ENCODE measurements at places on chromosomes 2 and 18.
A peak's percentile ranks its signal among the peaks of the same experiment; 100 is the strongest.

DNA sequence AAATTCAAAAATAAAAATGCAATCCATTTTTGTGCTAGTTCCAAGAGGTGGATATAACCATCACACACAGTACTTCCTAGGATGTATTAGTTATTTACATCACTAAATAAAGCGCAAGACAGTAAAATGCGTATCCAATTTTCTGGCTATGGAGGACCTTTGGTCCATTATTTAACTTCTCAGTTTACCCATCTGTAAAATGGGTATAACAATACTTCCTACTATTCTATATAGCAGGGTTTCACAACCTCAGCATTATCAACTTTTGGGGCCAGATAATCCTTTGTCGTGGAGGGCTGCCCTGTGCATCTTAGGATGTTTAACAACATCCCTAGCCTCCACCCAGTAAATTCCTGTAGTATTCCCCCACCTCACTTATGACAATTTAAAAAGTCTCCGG, 275.1 kb upstream of the PKDCC start:
- no peak for DNase-seq

DNA sequence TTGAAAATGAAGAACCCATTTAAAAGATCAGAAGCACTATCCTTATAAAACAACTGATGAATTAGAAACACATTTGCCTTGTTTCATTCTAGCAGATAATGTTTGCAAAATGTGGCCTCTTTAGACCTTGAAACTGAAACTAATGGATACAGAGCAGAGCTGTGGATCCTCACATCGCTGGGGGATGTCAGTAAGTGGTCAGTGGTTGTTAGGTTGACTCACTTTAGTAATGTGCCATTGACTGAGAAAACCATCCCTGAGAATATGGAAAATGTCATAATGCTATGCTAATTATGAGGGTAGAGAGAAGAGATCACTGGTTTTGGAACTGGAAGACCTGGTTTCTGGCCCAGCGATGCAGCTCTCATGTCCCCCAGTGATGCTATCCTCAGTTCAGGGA, 176.7 kb downstream of the MYO1B start:
- DNase-seq, result no peak

- no peak for DNase-seq
These were observed 59.9 kb upstream of the PEX13 start for GRCh38 chr2:60957643-60958042.

- DNase-seq, result no peak
These were observed 97.6 kb downstream of the EPB41L5 start for GRCh38 chr2:120110507-120110906.

GRCh38 chr2:17133052-17133671, 385.1 kb downstream of the RAD51AP2 start:
- no peak for DNase-seq

DNA sequence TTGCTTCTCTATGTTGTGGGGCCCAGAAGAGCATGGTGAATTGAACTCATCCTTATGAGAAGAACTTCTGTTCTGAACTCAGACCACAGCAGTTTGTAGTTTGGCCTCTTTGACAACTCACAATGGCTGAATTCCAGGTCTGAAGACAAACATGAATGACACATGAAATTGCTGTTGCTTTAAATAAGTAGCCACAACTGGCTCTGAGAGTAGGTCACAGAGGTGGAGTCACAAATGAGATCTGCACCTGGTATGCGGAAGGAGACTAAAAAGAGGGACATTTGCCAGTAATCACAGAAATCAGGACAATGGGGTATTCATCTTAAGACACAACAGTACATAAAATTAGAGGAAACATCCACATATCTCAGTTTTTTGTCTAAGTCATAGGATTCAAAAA, 290.3 kb upstream of the MMADHC start:
- no peak for DNase-seq

DNA sequence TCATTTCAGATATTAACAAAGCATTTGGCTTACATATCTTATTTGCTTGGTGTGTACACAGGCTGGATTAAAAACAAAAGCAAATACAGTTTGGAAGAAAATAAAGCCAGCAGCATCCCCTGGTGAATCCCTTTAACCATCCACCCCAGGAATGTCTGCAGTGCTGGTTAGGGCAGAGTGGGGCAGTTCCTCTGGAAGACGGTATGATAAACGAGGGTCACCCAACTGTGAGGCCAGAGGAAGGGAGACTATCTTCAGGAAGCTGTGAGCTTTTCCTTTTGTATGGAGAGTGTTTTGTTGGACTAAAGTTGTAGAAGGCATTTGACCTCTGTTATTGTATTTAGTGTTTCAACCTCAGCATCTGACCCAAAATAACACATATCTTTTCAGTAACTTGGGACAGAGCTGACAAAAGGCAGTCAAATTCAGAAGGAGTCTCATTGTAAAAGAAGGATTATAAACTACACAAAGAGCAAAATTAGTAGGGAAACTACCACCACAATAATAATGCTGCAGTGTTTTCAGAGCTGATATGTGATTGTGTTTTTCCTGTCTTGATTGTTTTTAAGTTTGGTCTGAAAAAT, 159.1 kb downstream of the FMNL2 start:
- no peak for DNase-seq

DNA sequence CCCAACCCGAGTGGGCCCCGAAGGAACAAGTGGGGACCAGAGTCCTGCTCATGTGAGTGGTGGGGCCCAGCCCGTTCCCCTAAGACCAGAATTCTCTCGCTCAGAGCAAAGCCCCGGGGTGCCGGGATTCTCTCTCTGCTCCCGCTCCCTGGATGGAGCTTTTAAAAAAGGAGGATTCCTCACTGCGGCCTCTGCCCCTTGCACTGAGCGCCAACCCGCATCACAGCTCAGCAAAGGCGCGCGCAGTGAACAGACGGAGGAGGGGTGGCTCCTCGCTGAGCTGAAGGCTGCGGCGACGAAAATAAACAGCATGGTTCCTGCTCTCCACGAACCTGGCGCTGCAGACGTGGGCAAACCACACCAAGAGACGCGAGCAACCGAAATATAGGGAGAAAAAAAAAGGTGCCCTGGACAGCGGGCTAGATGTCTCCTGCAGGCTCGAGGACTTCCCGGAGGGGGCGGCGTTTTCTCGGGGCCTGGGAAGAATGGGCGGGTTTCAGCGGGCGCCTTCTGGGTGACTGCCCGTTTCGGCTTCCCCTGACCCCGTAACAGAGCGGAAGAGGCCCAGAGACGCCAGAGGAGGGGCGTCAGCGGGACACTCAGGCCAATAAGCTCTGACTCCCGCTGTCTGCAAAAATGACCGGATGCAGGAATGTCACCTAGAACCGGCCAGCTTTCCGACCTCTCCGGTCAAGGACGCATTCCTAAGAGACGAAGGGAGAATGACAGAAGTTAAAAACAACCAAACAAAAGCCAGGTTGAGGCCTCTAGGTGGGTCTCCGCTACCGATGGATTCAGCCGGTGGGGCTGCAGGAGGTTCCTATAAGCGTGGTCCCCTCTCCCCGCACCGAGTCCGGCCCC, 819 bp upstream of the KLF11 start:
- DNase-seq, result peak; percentile 28

DNA sequence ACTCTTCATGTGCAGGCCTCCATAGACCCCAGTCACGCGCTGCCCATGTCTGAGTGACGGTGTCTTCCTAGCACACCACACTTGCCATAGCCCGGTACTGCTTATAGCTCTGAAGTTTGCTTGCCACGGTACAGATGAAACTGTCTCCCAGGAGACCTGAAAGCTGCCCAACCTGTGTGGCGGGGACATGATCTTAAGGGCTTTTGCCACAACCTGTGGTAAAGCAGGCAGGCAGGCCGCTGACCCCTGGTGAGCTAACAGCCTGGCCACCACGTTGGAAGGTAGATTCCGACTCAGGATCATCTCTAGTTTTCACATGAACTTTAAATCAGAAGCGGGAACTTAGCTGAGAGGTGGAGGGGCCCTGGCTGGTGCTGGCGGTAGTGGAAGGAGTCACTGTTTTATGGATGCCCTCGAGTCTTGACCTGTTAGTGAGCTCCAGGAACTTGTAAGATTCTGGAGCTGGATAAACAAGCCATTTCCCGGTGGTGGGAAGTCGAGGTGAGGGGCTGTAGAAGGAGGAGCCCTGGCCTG, 153.3 kb downstream of the ZNF236 start:
- no peak for DNase-seq

GRCh38 chr2:138771534-138771933, 8.7 kb downstream of the NXPH2 start:
- no peak for DNase-seq

- no peak for DNase-seq
These were observed 225.7 kb downstream of the TMX3 start for GRCh38 chr18:68489013-68489792.

GRCh38 chr18:2337552-2338141, 233.7 kb downstream of the METTL4 start:
- DNase-seq, result peak; percentile 11

DNA sequence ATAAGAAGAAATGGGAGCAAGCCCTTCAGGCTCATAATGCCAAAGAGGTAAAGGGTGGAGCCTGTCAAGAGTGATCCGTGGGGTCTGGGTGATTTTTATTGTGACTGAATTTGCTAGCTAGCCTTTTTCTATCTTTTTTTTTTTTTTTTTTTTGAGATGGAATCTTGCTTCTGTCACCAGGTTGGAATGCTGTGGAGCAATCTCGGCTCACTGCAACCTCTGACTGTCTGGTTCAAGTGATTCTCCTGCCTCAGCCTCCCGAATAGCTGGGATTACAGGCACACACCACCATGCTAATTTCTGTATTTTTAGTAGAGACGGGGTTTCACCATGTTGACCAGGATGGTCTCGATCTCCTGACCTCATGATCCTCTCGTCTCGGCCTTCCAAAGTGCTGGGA, 29.1 kb downstream of the DRC1 start:
- no peak for DNase-seq

DNA sequence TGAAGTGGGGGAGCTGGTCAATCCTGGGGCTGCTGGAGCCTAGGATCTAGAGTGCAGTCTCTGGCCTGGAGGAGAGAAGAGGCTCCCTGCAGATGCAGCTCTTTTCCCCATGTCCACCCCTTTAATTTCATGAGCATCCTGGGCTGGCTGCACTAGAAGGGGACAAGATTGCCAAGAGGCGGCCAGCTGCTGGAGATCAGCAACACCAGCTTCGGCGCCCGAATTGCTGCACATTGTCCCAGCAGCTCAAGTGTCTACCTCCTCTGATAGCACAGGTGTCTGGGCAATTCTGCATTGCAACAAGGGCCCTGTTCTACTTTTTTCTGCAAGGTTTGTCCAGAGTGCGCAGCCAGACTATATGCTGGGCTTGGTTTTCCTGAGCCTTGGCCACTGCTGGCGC, 125.7 kb downstream of the AGAP1 start:
- DNase-seq, result no peak

GRCh38 chr18:676736-677135, 19.3 kb downstream of the TYMS start:
- DNase-seq, result no peak

GRCh38 chr18:750456-750855, 38.0 kb upstream of the ENOSF1 start:
- no peak for DNase-seq
